Kidney epithelial cell (primary cell): ENCODE measurements at places on chromosomes 3 and 15. TPM values are rescaled to one million over a fixed set of nuclear protein-coding genes. Genes with fewer than 3 reads are reported as not detected.

Gene SLCO2A1
- total RNA-seq: 2.5 and 3.6 TPM in 2 replicates

Gene IL20RB
- total RNA-seq: 0.58 and 0.89 TPM in 2 replicates

Gene EFCAB12
- not detected in 2 replicates for total RNA-seq

Gene CX3CR1
- not detected in 2 replicates for total RNA-seq

Gene GDPGP1
- 8.1 and 11.0 TPM in 2 replicates for total RNA-seq

Gene CCR8
- total RNA-seq: not detected in 2 replicates

Gene TTBK2
- total RNA-seq: 12.5 and 20.1 TPM in 2 replicates

GRCh38 chr3:125033135-125033534 is 22.7 kb downstream of the HEG1 start:
- DNase-seq: no peak

DNA sequence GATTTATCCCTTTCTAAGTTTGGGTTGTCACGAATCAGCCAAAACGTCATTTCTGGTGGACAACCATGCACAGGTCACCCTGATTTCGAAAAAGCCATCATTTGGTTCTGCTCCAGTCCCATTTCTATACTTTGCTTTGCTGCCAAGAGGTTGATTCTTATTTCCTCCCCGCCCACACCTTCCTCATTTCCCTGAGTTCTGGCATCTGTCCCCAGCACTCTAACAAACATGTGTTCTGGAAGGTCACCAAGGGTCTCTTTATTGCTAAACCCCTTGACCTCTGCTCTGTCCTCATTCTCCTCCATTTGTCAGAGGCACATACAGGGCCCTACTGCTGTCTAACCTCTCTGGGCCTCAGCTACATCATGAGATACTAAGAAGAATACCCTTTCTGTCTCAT is 36.4 kb upstream of the PTPRG start:
- no peak for DNase-seq

DNA sequence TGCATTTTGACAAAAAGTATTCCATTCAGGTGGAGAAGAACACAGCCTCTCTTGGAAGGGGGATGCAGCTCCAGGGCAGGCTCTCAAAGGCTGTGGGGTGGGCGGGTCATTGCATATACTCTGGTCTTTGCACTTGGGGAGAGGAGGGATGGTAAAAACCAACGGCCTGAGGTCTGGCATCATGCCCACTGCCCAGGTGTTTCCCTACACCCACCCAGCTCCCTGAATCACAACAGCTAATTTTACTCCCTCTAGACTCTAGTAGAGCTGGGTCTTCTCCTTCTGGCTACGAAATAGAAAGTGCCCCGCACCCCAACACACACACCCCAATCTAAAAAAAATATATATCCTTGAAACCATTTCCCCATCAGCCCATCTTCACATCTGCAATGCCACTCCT is 1.0 kb downstream of the MYLK start:
- no peak for DNase-seq

DNA sequence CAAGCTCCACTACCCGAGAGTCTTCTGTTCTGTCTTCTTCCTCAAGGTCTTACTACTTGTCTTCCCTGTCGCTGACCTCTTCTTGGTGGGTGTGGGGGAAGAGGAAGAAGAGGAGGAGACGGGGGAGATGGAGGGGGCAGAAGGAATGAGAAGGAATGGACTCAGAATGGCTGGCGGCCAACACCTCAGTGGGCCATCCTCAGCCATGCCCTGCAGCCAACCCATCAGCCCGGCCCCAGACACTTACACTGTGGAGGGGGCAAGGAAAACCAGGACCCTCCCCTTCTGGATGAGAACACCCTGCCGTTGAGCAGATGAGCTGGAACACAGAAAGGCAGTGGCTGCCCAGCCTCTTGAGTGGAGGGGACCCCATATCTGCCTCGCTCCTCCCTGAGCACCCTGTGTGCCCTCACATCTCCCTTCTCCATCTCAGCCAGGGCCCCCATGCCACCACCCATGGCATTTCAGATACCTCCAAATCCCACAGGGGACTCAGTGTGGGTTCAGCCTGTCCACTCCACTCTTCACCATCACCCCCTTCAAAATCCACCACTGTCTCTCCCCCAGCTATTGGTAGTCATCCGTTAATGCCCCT is 45.5 kb upstream of the PRR23E start:
- DNase-seq: no peak

DNA sequence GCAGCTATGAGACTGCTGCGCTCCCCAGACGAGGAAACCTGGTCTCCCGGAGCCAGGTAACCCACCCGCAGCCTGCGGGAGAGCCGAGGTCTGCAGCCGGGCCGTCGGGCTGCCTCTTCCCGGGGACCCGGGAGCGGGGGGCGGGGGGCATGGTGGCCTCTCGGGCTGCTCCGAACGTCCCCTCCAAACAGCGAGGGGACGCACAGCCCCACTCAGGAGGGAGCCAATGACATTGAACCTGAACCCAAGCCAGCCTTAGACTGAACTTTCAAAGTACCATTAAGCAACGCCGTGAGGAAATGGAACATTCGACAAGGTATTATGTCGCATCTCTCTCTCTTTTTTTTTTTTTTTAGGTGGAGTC is 29.8 kb upstream of the ALDH1A3 start:
- no peak for DNase-seq

DNA sequence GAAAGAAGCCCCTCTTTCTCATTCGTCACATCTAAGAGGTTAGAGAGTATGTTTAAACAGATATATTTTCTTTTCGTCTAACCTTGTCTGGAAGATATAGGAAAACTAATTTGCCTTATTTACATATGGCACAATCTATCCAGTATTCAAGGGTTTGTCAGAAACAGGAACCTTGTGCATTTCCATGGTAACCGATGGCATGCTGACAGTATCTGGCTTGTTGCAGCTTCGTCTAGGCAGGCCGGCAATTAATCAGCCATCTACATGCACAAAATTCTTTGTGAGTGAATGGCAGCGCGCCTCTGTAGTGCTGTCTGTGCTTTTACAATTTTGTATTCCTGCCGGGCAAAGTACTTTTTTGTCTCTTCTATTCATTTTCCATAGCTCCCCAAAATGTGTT is 294.0 kb upstream of the SOX2 start:
- DNase-seq: no peak

DNA sequence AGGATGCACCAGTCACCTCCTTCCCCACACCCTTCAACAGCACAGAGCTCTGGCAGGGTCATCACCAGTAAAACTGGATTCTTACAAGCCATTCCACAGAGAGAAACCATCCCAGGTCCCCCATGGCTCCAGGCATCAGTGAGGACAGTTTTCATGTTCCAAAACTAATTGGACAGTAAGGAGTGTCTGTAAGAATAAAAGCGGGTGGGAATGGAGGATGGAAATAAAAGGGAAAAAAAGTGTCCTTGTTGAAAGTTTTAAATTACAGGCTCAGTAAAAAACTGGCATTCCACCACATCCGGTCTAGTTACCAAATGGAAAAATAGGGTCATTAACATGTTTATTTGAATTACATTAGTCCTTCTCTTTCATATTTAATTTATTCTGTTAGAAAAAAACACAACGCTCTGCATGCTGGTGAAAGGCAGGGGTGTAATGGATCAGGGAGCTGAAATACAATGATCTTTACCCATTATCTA is 117.4 kb downstream of the TIGIT start:
- no peak for DNase-seq

GRCh38 chr3:121431726-121432517 is 113.9 kb downstream of the POLQ start:
- DNase-seq: peak; percentile 52

DNA sequence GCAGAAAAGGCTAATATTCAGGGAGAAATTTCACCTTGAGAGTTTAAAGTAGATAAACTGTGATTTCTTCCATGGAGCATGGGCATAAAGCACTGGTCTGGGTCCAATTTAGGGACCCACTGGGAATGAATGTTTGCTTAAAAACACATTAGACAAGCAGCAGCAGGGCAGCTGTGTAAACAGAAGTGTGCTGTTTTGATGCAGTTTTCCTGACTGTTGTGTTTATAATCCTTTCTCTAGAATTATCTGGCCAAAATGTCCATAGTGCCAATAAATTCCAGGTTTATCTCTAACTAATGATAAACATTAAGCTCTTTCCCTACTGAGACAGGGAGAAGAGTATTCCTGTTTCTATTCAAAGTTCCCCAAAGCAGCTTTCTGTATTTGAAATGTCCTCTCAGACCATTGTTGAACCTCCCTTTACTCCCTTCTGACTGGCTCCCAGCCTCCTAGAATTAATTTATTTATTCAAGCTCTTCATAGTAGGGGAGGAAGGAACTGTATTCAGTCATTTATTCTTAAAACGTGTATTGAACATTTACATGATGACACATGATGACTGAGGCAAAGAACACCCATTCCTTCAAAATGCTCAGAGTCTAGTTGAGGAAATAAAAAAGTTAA is 7.0 kb upstream of the TM4SF18 start:
- no peak for DNase-seq

DNA sequence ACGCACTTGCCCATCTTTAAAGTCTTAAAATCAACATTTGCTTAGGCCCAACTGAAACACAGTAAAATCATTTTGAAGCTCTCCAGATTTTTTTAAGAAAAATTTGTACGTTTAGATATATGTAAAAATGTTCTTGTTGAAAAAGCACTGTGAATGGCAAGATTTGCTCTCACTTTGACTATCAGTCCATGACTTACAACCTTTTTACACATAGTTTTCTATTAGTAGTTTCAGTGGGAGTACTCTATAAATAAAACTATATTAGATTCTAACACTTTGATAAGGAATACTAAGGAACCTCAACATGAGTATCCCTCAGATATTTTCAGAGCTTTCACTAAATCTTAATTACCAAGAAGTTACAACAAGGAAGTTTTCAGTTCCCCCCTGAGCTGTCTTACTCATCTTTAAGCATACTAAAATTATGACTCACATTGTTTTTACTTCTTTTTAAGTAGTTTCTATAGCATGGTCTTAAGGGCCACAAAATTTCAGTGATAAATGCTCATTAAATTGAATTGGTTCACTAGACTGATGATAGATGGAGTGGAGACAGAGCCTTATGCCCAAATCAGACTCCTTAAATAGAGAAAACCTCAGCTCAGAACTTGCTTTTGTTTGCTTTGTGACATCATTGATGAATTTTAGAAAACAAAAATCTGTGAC is 31.6 kb upstream of the RAP2B start:
- peak; percentile 71 for DNase-seq

- no peak for DNase-seq
These were observed 56.3 kb downstream of the TNFAIP8L3 start for GRCh38 chr15:51038162-51038973.

DNA sequence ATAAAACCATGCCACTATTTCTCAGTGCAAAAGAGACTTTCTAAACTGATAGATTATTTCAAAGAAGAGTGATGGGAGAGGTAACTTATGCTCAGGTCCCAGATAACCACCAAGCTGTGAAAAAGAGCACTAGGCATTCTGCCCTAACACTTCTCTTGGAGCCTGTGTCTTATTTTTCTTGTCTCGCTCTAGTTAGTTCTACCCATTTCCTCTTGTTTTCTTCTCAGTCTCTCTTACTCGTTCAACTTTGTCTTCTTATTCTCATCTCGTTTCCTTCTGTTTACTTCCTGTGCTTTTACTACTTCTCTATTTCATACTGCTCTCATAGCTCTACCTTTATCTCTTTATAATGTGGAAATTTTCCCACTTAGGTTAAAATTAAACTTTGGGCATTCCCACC is 91.8 kb upstream of the CGNL1 start:
- no peak for DNase-seq
